Right cardiac atrium (tissue), 5 donors: ENCODE measurements at places on chromosomes 11 and 22.
A peak's percentile ranks its signal among the peaks of the same experiment; 100 is the strongest.

DNA sequence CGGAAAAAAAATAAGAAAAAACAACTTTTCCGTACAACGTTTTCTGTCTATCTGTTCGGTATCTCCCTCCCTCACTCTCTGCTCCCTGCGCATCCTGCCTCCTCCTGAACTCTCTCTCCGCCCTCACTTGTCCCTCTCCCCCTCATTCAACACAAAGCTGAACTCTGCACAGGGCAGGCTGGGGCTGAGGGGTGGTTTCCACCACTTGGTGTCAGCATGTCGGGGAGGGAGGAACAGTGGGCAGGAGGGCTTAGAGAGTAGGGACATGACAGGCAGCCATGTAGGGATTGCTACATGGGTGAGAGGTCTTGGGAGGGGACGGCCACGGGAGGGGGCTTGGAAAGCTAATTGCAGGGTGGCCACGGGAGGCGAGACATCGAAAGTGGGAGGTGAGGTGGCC, 17.6 kb downstream of the SLC22A12 start:
- peak; percentile 35 for DNase-seq

DNA sequence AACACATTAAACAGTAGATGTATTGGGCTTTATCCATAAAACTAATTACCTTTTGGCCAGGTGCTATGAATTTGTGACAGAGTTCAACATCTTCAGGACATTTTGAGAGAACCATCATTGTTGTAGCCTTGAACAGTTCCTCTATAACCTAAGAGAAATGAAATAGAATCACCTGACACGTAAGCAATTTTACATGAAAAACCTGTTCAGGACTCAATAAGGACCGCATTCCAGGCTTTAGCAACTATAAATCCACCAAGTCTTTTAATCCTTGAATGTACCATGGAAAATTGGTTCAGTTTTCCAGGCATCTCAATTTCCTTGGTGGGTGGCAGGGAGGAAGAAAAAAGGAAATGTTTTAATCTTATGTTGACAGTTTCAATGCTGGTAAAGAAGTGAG, 60.9 kb upstream of the GAB2 start:
- DNase-seq, result no peak

GRCh38 chr11:12817681-12818332, 143.6 kb downstream of the TEAD1 start:
- DNase-seq, result no peak

GRCh38 chr11:64747961-64748665, 4.2 kb upstream of the RASGRP2 start:
- no peak for DNase-seq

DNA sequence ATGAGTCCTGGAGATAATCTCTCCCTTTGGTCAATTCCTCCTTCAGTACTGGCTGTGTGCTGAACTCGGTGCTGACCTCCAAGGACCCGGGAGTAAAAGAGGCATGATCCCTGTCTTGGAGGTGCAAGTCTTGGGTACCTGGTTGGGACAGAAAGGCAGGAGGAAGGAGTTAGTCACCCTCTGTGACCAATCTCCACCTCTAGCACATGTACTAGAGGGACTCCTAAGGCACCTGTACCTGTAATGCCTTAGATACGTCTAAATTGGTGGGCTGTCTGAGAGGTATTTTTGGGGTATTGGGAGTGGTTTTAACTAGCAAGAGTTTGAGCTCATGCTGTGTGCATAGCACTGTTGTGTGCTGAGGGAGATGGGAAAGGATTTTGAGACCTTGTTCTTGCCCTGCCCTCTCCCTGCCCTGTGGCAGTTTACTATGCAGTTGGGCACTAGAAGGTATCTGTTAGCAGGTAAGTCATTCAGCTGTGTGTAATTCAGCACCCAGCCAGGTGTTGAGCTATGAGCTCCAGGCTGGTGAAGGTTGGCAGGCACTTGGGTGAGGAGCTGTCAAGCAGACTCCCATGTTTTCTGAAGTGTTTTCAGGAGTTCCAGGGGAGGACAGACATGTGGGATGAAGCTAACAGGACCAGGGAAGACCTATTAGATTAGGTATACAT, 2.5 kb downstream of the PANX1 start:
- DNase-seq, result no peak

DNA sequence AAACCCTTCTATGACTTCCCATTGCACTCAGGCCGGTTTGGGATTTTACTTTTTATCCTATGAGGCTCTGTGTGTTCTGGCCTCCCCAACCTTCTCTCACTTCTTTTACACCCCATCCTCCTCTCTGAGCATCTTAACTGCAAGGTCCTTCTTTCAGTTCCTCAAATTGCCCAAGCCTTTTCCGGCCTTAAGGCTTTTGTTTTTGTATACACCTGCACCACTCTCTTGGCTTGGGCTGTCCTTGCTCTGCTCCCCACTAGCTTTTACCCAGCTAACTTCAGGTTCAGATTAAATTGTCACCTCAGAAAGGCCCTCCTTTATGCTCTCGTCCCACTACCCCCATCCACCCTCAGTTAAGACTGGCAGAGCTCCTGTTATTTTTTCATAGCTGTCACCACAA, 55.5 kb downstream of the FAM83F start:
- DNase-seq, result no peak

DNA sequence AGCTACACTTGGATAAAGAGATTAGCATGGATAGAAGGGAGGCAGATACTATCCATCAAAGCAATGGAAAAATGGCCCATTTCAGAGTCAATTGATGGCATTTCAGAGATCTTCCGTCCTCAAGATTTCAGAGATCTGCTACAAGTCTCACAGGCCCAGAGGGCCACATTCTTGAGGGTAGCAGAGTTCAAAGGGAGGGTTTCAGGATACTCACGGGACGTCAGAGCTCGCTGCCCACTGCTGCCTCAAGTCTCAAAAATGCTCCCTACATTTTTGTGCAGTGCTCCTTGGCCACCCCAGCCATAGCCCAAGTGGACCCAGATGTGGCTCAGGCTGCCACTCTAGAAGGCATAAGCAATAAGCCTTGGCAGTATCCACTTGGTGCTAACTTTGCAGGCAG, 24.9 kb downstream of the RTL6 start:
- DNase-seq, result no peak

DNA sequence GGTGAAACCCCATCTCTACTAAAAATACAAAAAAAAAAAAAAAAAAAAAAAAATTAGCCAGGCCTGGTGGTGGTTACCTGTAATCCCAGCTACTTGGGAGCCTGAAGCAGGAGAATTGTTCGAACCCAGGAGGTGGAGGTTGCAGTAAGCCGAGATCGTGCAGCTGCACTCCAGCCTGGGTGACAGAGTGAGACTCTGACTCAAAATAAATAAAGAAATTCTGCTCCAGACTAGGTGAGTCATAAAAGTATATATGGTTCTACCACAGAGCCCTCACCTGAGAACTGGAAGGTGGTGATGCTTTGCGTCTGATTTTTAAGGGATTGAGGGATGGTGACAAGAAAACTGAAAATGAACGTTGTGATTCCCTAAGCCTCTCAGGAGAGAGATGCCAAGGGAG, 58.4 kb downstream of the NTM start:
- DNase-seq, result no peak

DNA sequence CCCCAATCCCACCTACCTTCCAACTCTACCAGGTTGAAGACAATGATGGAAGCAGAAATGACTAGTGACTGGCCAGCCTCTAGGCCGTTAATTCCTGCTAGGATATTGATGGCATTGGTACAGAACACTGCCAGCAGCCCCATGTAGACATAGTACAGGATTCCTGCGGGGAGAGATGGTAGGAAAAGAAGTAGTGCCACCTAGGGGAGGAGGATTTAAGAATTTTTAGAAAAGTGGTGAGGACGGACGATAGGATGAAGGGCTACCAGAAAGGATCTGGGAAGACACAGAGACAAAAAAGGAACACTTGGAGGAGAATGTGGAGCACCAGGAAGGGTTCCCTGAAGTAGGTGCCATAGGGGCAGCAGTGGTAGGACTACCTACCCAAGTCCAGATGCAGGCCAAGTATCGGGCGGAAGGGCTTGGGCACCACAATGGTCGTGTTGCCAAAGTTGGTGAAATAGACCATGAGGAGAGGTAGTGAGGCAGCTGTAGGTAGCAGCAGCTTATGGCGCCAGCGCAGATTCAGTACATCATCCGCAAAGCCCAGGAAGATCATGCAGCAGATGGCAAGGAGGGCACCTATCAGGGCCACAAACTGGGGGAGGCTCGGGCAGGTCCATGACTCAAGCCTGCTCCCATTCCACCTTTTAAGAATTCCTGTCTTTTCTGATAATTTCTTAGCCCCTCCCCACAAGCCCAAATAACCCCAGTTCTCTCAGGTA, 1.2 kb downstream of the DPAGT1 start:
- no peak for DNase-seq

DNA sequence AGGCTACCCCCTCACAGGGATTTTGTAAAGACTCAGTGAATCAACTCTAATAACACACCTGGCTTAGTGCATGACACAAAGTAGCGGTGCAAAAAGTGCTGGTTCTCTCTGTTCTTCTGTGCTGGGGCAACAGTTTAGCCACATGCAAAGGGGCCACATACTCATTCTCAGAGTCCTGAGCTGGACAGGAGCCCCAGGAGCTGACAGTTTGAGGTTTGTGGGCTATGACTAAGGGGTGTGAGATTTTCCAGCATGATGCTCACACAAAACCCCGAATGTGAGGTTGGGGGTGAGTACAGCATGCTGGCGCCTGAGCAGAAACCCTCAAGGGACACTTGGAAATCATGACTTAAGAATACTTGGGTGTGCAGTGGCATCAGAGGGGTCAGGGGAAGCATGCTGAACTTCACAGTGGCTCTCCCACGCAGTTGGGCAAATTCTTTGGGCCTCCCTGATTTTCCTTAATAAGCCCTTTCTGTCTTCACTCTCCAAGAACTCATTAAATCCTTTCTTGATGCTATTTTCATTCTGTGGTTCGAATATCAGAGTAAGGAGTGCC, 31.0 kb downstream of the TMPRSS5 start:
- DNase-seq, result no peak

- DNase-seq, result no peak
Observed at GRCh38 chr22:37657590-37658132, 862 bp upstream of the PDXP start.
